ENCODE measurements at places on chromosomes 4 and X.

DNA sequence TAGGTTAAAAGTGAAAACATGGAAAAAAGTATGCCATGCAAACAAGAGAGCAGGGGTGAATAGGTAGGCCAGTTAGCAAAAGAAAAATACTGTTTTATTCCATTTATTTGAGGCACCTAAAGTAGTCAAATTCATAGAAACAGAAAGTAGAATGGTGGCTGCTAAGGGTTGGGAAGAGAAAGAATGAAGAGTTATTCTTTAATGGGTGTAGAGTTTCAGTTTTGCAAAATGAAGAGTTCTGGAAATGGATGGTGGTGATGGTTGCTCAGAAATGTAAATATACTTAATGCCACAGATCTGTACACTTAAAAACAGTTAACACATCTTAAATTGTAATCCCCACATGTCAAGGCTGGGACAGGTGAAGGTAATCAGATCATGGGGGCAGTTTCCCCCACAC lies 29.7 kb downstream of the PARM1 start:
- no peak for DNase-seq

- DNase-seq: no peak
These were observed 198.9 kb upstream of the LDB2 start for GRCh38 chr4:17097362-17097761.

GRCh38 chr4:8403173-8403753 lies 37.3 kb downstream of the ACOX3 start:
- DNase-seq: peak; percentile 40

GRCh38 chr4:111678908-111679307 lies 466.3 kb upstream of the FAM241A start:
- no peak for DNase-seq

GRCh38 chr4:155667568-155668511 lies 1.2 kb downstream of the GUCY1A1 start:
- no peak for DNase-seq

DNA sequence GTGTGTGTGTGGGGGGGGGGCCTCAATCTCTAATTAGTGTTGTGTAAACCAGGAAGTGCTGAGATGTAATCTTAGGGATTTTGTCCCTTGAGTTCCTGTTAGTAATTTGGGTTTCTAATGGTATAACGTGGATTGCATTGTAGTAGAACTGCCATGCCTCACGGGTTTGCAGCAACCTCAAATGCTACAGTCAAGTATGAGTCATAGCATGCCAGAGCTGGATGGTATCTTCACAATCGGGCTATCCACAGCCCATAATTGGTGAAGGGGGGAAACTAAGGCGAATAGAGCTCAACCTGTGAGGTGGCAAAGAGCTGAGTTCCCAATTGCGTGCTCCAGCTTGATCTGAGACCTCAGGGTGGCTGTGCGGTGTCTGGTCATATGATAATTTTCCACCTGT lies 2.2 kb upstream of the FMR1NB start:
- DNase-seq: no peak

DNA sequence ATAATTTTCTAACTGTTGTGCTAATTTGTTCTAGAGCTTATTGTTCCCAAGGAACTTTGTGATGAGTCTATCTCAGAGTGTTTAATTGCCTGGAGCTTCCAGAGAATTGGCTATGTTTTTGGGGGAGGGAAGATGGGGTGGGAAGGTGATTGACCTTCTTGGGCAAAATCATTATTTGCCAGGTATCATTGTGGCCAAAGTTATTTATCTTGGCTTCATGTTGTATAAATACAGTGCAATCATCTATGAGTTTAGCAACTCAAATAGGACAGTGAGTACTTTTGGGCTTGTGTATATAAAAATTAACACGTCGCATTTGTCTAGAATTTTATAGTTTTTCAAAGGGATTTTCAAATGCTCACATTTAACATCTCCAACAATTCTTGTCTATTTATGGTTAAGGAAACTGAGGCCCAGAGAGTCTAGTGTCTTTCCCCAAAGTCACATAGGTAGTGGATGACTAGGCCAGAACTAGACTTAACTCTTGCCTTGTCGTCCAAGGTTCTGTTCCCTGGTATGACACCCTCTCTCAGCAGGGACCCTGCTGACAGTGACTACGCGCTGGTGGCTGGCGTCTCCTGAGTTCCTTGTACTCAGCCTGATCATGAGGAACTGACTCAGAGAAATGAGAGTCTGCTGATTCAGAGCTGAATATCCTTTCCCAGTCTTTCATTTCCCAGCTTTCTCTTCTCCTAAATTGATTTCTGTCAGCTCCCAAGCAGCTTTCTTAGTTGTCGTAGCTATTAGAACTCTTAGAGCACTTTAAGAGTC lies 27.7 kb downstream of the FNIP2 start:
- no peak for DNase-seq

- no peak for DNase-seq
These were observed 693 bp downstream of the COL4A6 start for GRCh38 chrX:108437349-108438109.

- no peak for DNase-seq
These were observed 33.7 kb upstream of the SPP1 start for GRCh38 chr4:87941537-87942392.

DNA sequence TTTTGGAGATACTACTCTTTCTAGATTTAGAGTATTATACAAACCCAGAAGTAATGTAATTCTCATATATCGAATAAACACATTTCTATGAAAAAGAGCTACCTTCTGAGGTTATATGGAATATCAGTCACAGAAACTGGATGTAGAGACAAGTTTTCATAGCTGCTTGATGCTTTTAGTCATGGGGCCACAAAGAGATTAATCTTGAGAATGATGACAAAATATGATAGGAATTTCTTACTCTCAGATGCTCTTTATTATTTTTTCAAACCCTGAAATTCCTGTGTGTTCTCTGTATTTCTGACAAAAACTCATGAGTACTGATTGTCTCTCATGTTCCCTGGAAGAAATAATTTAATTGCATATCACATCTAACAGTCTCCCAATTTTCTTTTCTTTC lies 662.5 kb downstream of the RAPGEF2 start:
- DNase-seq: no peak

DNA sequence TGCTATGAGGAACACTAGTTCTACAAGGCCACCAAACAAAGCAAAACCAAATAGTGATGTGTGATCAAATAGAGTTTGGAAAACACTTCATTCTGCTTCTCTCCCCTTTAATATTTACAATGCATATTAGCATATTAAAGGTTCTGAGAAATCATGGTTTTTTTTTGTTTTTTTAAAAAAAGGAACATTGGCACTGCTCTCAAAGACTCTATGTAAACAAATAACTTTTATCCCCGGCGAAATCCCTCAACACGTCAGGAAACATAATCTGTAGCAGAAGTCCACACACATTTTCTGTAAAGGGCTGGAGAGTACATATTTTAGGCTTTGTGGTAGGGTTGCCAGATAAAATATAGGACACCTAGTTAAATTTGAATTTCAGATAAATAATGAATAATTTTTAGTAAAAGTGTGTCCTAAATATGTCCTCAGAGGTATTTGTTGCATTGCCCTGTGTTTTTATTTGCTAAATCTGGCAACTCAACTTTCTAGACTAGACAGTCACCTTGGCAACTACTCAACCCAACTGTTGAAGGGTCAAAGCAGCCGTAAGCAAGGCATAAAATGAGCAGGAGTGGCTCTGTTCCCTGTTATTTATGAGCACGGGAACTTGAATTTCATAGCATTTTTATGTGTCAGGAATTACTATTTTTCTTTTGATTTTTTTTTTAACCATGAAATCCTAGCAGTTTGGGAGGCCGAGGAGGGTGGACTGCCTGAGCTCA lies 8.6 kb downstream of the SPATA4 start:
- DNase-seq: no peak

DNA sequence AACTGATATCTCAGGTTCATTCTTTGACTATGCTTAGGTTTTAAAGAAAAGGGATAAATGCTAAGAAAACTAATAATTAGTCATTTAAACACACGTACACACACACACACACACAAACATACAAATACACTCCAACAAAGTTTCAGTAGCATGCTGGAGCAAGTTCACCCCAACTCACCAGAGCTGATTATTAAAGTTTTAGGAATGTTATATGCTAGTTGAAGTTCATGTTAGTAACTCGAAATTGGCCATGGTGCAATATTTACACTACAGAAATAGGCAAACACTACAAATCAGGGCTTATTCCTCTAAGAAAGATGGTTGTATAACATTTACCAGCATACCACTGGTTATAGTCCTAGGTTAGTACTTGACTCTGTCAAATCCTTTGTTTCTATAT lies 384.0 kb upstream of the DIPK2B start:
- no peak for DNase-seq

DNA sequence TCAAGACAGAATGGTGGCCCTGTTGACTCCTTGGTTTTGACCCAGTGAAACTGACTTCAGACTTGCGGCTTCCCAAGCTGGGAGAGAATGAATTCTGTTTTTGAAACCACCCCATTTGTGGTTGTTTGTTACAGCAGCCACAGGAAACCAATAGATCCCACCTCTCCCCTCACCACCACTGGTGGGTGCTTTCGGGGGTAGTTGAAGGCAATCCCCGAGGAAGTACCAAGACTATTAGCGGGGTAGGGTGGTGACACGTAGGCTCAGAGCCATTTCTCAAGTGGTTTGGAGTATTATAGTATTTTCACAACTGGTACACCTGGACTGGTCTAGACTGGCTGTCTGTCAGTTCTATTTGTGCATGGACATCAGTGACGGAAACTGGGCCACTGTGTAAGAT lies 189.1 kb upstream of the RBPJ start:
- peak; percentile 62 for DNase-seq

DNA sequence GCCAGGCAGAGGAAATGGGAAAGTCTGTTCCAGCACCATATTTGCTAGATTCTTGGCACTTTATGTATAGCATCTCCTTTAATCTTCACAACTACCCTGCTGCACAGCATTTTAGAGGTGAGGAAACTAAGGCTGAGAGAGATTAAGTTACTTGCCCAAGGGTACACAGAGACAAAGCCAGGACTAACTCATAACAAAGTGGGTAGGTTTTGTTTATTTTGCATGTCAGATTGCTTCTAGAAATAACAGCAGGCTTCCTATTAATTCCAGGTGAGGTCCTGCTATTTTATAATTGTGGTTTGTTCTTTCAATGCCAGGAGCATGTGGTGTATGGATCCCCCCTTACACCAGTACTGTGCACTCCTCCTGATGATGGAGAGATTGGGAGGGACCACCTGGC lies 15.0 kb downstream of the TCEANC start:
- DNase-seq: no peak

DNA sequence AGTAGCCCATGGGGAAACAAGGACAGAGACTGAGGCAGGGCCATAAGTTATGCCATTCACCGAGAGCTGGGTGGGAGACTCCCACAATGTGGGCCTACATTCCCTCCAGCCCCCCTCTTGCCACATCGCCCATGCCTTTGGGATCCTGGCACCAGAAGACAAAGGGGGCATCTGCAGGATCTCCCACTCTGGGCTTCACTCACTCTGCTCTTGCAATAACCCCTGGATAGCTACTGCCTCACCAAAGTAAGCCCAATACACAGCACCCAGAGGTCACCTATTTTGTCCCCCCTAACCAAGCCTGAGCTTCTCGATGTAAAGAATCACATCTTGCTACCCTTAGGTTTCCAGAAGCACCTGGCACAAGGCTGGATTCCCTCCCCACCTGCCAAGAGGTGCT lies 741 bp upstream of the RTL5 start:
- no peak for DNase-seq

GRCh38 chrX:84634201-84634782 lies 132.0 kb upstream of the HDX start:
- no peak for DNase-seq

DNA sequence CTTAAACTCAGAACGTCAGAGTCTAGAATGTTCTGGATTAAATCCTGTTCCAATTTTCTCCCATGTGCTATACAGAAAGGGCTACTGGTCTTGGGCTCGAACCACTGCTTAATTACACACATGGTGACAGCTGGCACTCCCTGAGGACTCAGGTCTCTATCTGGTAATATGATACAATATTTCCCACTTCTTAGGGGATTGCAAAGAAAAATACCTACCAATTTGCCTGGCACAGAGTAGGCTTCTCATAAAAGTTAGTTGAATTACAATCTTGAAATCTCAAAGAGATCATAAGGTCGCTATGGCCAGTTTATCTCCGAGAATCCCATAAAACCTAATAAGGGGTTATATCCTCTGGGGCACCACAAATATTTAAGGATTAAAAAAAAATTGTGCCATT lies 8.6 kb downstream of the GPM6B start:
- no peak for DNase-seq

- no peak for DNase-seq
These were observed 1655.8 kb upstream of the TENM3 start for GRCh38 chr4:180587379-180587778.

DNA sequence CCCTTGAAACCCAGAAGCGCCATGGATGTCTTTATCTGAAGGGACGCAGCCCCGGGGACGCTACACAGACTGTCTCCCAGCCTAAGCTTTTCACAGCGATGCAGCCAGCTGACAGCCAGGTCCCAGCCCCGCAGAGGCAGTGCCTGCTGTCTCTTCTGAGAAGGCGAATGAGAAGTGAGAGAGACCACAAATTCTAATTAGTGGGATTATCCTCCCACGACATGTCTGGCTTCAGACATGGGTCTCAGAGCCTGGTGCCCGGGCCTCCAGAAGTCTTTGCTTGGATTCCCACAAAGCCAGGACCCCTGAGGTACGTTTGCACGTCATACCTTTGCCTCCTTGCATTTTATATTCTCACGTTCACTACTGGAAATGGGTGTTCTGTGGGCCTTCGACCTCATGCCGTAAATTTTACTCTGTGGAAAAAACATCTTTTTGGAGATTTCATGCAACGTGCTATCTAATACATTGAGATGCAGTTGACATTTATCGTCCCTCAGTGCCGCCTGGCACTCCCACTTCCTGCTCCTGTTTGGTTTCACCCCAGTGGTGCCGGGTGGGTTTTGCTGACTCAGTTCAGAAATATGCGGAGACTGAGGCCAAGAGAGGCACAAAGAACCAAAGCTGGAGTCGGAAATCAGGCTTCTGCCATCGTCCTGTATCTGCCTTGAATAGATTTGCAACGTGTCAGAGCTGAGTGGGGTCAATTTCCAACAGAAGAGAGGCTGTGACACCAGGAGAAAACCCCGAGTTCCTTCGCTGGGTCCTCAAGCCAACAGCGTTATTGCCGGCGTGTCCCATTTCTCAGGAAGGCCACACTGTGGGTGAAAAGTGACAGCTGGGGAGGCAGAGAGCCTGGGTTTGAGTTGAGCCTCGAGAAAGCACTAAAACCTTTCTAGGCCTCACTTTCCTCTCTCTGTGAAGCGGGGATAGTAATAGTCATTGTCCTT lies 114.4 kb downstream of the STK32B start:
- no peak for DNase-seq

GRCh38 chrX:81996166-81996565 lies 794.3 kb downstream of the SH3BGRL start:
- DNase-seq: no peak

GRCh38 chrX:136623396-136623795 lies 24.6 kb upstream of the CD40LG start:
- DNase-seq: peak; percentile 32

DNA sequence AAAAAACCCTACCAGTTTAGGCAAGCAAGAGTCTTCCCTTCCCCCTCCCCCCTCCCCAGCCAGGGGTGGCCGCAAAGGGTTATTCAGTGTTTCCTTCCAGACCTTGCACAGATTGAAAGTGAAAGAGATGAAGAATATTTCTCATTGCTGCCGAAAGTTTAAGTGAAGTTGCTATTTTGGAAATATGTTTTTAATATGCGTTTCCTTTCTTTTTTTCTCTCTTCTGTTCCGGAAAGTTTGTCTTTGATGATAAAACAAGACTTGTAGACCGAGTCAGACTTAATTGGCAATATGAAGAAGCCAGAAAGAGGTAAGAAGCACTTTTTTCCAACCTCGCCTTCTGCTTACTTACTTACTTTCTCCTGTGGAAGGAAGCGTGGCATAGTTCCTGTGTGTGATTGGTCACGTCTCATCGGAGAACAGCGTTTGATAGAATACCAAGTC lies 58.5 kb upstream of the CLCN4 start:
- peak; percentile 69 for DNase-seq

GRCh38 chrX:127037159-127037558 lies 217.6 kb downstream of the PRR32 start:
- DNase-seq: no peak
